Right cardiac atrium (tissue), 5 donors: ENCODE measurements at places on chromosomes 6 and 20.
A peak's percentile ranks its signal among the peaks of the same experiment; 100 is the strongest.

DNA sequence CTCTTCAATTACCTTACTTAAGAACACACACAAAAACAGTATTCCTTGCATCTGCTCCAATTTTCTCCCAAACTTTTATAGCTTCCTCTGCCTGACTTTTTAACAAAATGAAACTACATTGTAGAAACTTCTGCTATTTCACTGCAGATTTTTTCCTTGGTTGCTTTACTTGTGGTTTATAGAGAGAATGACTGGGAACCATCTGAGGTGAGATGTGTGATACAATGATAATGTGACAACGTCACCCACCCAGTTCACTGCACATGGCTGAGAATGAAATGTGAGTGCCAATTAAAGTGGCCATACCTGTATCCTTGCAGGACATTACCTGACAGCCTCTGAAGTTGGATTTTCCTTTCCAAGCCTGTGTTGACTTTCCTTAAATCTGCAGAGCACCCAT, 258.4 kb downstream of the CD83 start:
- no peak for DNase-seq

- no peak for DNase-seq
Observed at GRCh38 chr20:1264727-1265126, 1.4 kb upstream of the SNPH start.

DNA sequence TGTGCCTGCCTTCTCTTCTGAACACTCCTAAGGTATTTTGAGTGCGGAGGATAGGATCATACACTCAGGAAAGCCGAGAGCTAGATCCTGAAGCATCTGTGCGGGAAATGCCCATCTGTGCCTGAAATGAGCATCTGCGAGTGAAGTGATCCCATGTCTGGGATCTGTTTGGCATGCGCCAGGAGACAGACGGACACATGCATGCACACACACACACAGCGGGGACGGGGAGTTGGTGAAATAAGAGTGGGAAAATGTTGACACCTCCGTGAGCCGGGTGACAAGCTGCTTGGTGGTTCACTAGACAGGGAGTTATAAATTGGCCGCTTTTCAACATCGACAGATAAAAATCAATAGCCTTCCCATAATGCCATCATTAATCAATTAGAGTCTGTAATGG, 13.8 kb downstream of the SYNJ2 start:
- no peak for DNase-seq

GRCh38 chr6:15682965-15683822, 20.4 kb upstream of the DTNBP1 start:
- no peak for DNase-seq

GRCh38 chr6:150191809-150192208, 49.0 kb downstream of the PPP1R14C start:
- no peak for DNase-seq

- no peak for DNase-seq
Observed at GRCh38 chr20:62457831-62458230, 18.0 kb downstream of the GATA5 start.

DNA sequence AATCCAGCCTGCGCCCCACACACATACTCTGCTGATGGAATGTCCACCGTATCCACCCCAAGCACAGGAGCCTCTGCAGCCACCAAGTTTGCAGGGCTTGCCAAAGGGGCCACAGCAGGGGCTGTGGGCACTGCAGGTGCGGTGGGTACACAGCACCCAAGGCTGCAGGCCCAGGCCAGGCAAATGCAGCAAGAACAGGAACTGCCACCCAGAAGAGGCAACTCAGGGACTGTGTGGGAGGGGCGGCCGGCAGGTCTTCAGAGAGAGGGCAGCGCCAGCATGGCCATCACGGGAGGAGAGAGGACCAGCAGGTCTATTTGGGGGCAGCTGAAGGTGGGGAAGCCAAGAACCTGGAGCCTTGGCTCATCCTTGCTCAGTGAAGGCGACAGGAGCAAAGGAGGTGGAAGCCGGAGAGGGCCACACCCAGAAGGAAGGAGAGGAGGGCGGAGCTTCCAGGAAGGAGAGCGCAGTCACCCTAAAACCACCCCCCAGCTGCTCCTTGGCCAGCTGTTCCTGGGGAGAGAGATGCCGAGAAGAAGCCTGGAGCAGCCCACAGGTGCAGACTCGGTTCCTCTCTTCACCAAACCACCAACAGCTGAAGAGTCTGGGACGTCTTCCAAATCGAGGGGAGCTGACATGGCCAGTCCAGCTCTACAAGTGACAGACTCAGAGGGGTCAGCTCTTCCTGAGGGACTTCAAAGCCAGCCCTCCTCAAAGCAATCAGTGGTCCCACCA, 265.1 kb upstream of the CDYL start:
- no peak for DNase-seq

GRCh38 chr6:151729829-151730495, 77.5 kb upstream of the ESR1 start:
- no peak for DNase-seq

- no peak for DNase-seq
Observed at GRCh38 chr6:802701-803100, 109.8 kb upstream of the EXOC2 start.

- no peak for DNase-seq
Observed at GRCh38 chr6:135568379-135568778, 70.8 kb upstream of the AHI1 start.

DNA sequence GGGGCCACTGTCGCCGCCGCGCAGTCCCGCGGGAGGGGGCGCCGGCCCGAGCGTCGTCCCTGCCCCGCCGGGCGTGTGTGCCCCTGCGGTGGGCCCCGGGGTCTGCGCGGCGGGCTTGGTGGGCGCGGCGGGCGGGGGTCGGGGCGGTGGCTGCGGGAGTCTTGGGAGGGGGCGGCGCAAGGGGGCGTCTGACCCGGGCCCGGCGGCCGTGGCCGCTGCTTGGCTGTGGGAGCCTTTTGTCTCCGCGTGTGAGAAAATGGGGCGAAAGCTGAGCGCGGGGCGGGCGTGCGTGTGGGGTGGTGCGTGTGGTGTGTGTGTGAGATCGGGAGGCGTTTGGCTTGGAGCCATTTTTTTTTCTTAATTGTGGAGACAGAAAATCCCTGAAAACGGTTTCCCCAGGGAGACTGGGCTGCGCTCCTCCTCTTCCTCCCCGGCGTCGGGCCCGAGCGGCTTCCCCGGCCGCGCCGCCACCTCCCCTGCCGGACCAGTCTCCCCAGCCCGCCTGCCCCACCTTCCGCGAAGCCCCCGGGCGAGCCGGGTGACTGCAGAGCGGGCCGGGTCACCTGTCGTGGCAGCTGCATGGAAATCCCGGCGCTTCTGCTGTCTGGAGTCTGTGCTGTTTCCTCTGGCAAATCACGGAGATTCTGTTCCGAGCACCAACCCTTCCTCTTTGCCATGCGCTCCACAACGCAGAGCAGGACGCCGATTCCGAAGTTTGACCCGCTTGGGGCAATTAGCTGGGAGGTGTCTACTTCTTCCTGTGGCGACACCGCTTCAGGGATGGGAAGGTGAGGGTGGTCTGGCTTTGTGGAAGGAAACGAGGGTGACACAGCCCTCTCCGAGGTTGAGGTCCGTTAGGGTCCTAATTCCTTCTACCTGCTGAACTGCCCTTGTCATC, 64.4 kb downstream of the GTF2H5 start:
- peak; percentile 84 for DNase-seq

GRCh38 chr6:69719602-69720193, 77.1 kb downstream of the LMBRD1 start:
- no peak for DNase-seq

DNA sequence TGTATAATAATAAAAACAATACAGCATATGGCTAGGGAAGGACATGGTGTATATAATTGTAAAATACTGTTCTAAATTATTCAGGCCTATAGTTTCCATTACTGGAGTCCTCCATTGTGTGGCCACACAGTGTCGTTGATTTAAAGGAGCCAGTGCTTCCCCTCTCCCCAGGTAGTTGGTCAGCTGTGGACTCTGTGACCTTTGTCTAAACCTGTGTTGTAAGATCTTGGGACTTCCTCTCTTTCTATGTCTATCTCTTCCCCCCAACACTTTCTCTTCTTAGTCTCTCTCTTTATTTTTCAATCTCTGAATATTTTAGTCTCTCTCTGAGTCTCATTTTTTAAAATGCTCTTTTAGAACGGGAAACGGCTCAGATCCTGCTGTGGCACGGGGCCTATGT, 35.6 kb downstream of the BRPF3 start:
- no peak for DNase-seq

GRCh38 chr20:17654649-17655285, 27.3 kb downstream of the RRBP1 start:
- DNase-seq = peak; percentile 76

DNA sequence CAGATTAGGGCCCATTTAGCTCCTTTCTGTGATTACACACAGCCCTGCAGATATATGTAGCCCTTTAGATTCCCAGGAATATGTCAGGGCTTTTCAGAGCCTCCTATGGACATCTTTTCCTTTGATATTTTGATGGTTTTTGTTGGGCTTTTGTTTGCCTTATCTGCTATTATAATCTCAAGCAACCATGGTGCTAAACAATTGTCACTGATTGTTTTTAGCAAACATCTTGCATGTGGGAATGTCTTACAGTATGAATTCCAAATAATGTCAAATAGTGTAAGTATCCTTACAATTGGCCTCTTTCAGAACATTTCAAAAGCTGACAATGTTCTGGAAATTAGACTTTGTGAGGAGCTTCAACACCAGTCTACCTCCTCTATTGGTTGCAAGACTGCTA, 333.6 kb upstream of the OPRM1 start:
- DNase-seq = no peak

DNA sequence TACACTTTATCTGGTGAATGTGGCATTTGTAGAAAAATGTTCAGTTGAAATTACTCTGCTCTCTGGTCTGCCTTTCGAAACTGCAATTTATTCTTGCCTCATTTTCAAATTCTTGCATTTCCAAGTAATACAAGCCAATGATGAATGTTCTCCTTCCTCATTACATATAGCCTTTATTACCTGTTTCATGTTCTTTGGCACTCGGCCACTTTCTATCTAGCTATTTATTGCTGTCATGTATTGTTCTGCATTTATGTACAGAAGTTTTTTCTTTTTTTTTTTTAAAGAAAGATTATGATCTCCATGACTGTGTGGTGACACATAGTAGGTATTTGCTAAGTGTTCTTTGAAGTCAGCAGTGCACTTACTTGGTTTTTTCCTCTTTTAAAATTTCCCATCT, 261.4 kb downstream of the ZFAND3 start:
- no peak for DNase-seq

DNA sequence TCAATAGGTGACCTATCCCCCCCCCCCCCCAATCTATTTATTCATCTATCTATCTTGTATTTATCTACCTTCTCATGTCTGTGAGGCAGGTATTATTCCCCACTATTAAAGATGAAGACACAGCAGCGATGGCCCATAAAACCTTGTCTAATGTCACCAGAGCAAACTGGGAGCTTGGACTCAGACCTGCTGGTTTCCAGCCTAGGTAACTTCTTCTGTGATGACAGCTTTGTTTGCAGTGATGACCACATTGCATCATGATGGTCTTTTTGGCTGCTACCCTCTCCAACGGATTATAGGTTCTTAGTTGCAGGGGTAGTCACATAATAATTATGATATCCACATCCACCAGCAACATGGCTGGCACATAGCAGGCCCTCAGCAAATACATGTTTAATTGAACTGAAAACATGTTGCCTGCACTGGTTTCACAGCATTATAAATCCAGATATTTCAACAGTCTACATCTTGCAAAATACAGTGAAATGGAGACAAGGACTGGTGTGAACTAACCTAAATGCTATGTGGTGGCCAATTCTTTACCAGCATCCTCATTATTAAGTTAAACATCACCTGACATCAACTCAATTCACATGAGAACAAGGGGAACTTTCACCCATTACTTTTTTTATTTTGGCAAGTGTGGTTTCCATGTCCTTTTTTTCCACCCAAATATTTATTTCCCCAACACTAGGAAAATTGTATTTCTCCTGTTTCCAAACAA, 712.5 kb upstream of the NRSN1 start:
- DNase-seq = no peak

- no peak for DNase-seq
Observed at GRCh38 chr6:98633886-98634285, 200.5 kb upstream of the POU3F2 start.

DNA sequence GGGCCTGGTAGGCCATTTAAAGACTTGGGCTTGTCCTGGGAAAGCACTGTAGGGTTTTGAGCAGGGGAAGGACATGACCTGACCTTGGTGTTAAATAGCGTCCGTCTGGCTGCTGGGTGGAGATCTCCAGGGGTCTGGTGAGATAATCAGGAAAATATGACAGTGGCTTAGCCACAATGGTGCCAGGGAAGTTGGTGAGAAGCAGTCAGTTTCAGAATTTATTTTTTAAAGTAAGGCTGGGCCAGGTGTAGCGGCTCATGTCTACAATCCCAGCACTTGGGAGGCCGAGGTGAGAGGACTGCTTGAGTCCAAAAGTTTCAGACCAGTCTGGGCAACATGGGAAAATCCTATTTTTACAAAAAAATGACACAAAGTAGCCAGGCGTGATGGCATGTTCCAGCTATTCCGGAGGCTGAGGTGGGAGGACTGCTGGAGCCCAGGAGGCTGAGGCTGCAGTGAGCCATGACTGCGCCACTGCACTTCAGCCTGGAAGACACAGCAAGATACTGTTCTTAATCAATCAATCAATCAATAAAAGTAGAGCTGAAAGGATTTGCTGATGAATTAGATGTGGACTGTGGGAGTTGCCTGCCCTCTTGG, 41.4 kb downstream of the BCL2L1 start:
- DNase-seq = no peak

DNA sequence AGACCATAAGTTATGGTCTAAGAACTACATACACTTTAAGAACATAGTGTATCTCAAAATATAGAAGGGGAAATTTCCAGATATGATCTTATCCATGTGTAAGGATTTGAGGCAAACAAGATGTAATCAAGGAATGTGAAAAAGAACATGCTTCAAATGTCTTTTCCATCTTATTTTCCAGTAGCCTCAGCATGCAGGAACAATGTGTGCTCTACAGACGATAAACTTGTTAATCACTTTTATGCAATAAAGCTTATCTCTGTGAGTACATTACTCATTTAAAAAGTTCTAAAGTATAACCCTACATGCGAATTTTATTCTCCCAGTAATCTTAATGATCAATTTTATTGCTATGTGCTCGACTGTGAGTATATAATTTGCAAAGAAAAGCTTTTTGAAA, 185.2 kb downstream of the ALDH8A1 start:
- DNase-seq = no peak

- no peak for DNase-seq
Observed at GRCh38 chr20:50425076-50425475, 85.1 kb upstream of the PTPN1 start.

- DNase-seq = peak; percentile 2
Observed at GRCh38 chr20:63383556-63383955, 22.4 kb upstream of the CHRNA4 start.

GRCh38 chr6:100461278-100461916, 3.3 kb downstream of the SIM1 start:
- no peak for DNase-seq

GRCh38 chr6:36847991-36848390, 8.7 kb upstream of the CPNE5 start:
- DNase-seq = no peak

DNA sequence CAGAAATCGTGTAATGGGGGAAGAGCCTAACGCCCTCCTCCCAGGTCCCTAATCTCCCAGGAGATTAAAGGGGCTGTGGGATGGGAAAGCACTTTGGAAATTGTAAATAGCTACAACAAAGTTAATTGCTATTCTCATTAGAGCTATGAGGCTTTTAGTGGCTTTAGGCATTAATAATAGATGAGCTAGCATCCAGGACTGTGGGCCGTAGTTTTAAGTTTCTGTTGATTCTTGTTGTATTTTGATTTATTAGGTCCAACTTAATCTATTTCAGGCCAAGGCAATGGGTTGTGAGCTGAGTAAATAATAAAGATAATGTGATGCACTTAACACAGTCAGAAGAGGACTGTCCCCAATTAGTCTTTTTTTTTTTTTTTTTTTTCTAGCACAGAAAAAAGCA, 67.7 kb downstream of the ANKRD6 start:
- DNase-seq = no peak

GRCh38 chr6:57108691-57109090, 18.7 kb downstream of the ZNF451 start:
- DNase-seq = no peak
